ENCODE measurements at places on chromosomes 3 and 15. TPM values are rescaled to one million over a fixed set of nuclear protein-coding genes. Genes with fewer than 3 reads are reported as not detected.

GRCh38 chr3:24986612-24987011 is 441.5 kb upstream of the RARB start:
- DNase-seq: no peak

- peak; percentile 65 for DNase-seq
Measured at GRCh38 chr3:148789146-148789545, 38.5 kb upstream of the CPB1 start.

GRCh38 chr3:157125101-157125500 is 34.8 kb downstream of the CCNL1 start:
- no peak for DNase-seq

DNA sequence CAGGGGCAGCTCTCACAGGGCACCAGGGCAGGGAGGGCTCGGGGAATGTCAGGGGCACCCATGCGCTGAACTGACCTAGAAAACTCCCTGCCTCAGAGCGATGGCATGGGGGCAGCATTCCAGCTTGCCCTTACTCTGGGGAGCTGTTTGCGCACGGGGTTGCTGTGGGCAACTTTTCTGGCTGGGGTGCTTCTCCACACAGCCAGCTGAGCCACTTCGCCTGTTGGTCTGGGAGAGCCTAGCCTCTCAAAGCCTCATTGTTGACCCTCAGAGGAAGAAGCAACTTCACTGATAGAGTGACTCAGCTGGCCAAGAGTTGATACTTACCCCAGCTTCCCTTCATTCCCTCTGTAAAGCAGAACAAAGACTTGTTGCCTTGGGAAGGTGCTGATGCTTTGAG is 42.6 kb upstream of the MRPS22 start:
- DNase-seq: peak; percentile 79

GRCh38 chr3:71657831-71658530 is 67.2 kb downstream of the EIF4E3 start:
- peak; percentile 37 for DNase-seq

- DNase-seq: no peak
Measured at GRCh38 chr15:73231661-73232419, 136.9 kb downstream of the HCN4 start.

- no peak for DNase-seq
Measured at GRCh38 chr3:72176537-72177041, 391.6 kb upstream of the PROK2 start.

FAM43A gene
- 2.2 TPM for total RNA-seq

ENTPD3 gene
- not detected for total RNA-seq

C3orf20 gene
- total RNA-seq: not detected

IQGAP1 gene
- total RNA-seq: 66.3 TPM

ADCY5 gene
- total RNA-seq: 0.10 TPM
